ENCODE measurements at places on chromosomes 4 and X. TPM values are rescaled to one million over a fixed set of nuclear protein-coding genes. Genes with fewer than 3 reads are reported as not detected.

CDKL2 gene
- total RNA-seq, result 3.0 TPM

RBMXL3 gene
- total RNA-seq, result not detected

NKX6-1 gene
- 89.6 TPM for total RNA-seq

SPARCL1 gene
- 0.41 TPM for total RNA-seq

FAM133A gene
- total RNA-seq, result 0.11 TPM

PRDM5 gene
- total RNA-seq, result 24.1 TPM

GRCh38 chrX:139932073-139932900 is 566 bp downstream of the ATP11C start:
- DNase-seq, result peak; percentile 61

GRCh38 chrX:135520022-135520552 is 373 bp upstream of the INTS6L start:
- DNase-seq, result no peak

- DNase-seq, result no peak
Measured at GRCh38 chr4:1572521-1572920, 111.6 kb downstream of the FAM53A start.

DNA sequence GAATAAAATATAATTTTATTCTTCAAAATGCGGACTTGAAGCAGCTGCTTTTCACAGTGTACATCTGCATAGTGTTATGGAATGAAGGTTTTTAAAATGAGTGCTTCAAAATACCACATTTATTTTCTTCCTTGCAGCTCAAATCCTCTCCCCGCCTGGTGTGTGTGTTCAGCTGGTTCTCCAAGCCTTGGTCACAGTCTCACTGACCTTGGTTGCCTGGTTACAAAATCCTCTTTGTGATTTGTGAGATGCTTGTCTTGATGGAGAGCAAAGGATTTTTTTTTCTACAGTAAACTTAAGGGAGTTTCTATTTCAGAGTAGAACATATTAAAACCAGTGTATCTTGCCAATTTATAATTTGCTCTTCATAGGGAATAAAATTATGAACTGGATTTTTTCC is 139.2 kb downstream of the PCDH18 start:
- DNase-seq, result no peak

DNA sequence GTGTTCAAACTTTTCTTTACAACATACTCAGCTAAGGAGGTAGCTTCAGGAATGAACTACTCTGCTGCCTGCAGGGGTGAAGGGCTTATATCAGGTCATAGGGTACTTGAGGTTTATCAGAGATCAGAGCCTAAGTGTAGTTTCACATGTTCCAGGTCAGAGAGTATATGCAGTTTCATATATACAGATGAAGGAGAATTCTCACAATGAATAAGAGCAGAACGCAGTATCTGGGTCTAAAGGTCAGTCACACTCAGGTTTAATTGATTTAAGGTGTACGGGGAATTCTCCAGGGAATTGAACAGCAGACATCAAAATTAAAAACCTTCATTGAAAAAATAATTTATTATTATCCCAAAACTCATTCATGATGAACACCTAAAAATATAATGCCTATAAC is 700.6 kb downstream of the TECRL start:
- DNase-seq, result no peak

- no peak for DNase-seq
Measured at GRCh38 chrX:43682726-43683125, 26.6 kb downstream of the MAOA start.

DNA sequence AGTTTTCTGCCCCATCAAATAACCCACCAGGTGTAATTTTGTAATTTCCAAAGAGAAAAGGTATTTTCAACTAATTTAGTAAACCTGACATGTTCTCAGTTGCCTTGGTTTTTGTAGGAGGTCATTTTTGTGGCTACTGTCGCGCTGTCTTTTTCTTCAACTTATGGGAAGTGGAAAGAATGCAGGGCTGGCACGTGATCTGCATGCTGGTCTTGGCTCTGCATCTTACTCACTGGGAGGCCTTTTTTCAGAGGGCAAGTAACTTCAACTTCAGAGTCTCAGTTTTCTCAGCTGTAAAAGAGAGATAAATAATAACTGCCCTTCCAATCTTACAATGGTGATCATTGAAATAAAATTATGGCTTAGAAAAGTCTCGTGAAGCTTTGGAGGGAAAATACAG is 109.9 kb upstream of the SMIM10 start:
- DNase-seq, result no peak

DNA sequence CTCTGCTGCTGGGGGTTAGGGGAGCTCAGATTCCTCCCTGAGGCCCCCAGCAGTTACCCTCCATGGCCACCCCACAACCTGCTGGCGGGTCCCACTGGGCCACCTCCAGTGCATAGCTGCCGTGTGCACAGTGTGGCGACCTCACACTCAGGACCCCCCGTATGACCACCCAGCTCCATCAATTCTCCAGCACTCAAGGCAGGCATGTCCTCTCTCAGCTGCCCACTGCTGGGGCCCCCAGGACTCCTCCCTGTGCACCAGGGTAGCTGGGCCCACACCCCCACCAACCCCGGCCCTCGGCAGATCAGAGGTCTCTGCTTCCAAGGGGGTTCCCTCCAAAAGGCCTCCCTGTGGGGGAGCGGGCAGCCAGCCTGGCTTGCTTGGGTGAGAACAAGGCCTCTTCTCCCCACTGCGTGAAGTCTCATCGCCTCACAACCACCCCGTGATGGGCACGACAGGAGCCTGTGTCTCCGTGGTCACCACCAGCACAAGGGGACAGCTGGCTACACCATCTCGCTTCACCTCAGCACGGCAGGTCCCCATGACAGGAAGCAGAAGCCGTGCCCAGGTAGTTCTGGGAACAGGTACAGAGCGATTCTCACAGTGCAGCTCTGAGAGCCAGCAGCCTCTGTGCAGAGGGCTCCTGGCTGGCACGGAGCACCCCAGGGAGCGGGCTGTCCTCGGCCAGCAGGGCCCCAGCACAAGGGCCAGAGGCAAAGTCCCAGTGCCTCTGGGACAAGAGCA is 4.6 kb upstream of the HAUS3 start:
- DNase-seq, result no peak

GRCh38 chr4:158166701-158167100 is 6.1 kb downstream of the GASK1B start:
- DNase-seq, result no peak

DNA sequence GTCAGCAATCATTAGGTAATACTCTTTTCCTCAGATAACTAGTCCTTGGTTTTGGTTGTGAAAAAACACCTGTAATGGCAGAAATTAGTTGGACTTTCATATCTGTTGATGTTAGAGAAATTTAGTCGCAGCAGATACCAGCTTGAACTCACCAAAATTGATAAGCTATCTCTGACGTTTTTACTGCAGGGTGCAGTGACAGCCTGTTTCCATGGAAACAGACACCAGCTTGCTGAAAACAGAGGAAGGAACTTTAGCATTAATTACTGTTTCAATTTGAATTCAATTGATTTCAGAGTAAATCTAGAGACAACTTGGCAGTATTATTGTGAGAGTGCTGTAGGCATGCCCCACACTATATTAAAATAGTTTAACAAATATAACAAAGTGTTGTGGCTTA is 246.5 kb downstream of the PPP1R2C start:
- DNase-seq, result no peak

- no peak for DNase-seq
Measured at GRCh38 chrX:105909576-105909975, 87.2 kb downstream of the NRK start.

DNA sequence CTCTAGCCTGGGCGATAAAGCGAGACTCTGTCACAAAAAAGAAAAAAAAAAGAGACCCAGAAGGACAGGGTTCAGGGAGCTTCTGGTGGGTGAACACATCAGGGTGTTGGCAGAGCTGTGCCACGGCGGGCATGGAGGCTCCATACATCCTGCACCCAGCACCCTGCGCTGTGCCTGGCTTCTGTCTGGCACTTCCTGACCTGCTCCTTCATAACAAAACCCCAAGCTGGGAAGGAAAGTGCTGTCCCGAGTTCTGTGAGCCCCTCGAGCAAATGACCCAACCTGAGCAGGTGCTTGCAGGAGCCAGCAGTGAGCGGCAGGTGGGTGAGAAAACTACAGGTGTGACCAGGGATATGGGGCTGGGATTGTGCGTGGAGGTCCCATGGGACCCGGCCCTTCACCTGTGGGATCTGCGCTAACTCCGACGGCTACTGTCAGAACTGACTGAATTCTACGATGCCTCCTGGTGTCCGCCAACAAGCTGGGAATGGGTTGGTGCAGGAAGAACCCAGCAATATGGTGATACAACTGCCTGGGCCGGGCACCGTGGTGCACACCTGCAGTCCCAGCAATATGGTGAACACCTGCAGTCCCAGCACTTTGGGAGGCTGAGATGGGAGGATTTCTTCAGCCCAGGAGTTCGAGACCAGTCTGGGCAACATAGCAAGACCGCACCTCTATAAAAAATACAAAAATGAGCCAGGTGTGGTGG is 18.9 kb downstream of the ASMTL start:
- DNase-seq, result no peak

DNA sequence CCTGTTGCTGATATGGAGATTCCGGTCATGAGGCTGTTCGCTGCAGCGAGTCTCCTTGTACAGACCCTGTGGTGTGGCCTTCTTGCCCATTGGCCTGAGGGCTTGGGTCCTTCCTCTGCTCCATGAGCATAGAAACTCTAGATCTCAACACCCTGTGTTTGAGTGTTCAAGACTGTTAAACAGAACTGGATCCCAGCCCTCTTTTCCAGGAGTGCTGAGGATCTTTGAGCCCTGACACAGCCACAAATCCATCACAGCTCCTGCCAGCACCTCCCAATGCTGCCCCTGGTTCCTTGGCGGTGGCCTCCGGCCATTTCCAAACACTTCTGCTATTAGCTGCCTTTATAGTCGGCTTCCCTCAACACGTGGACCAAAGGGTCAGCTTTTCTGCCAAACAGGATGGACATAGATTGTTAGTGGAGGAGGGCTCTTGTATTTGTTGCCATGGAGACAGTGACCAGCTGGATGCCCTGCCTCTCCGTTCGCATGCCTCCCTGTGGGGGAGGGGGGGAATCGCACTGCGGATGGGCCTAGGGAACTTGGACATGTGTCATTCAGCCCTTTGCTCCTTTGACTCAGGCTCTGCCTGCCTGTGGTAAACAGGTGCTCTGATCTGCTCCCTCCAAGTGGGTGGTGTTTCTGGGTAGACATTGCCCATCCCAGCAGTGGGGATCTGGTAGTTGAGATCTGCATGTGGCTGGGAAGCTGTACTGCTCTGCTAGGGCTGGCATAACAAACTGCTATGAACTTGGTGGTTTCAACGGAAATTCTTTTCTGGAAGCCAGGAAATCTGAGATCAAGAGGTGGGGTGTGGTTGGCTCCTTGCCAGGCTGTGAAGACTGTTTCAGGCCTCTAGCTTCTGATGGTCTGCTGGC is 6.9 kb upstream of the WDR1 start:
- no peak for DNase-seq

DNA sequence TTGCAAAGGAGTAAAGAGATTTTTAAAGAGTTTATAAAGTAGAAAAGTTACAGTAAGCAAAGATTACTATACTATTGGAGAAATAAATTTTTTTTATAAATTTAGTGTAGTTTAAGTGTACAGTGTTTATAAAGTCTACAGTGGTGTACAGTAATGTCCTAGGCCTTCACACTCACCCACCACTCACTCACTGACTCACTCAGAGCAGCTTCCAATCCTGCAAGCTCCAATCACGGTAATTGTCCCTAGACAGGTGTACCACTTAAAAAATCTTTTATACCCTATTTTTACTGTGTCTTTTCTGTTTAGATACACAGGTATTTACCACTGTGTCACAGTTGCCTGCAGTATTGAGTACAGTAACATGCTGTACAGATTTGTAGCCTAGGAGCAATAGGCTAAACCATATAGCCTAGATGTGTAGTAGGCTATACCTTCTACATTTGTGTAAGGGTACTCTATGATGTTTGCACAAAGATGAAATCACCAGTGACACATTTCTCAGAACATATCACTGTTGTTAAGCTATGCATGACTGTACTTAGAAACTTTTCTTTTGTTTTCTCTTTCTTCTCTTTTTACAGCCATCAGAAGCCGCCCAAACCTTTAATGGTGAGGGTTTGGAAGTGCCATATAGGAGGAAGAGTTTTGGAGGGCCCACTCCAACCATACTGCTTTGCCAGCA is 11.8 kb upstream of the SH3RF1 start:
- DNase-seq, result no peak

GRCh38 chr4:41299486-41299885 is 42.8 kb downstream of the UCHL1 start:
- no peak for DNase-seq

DNA sequence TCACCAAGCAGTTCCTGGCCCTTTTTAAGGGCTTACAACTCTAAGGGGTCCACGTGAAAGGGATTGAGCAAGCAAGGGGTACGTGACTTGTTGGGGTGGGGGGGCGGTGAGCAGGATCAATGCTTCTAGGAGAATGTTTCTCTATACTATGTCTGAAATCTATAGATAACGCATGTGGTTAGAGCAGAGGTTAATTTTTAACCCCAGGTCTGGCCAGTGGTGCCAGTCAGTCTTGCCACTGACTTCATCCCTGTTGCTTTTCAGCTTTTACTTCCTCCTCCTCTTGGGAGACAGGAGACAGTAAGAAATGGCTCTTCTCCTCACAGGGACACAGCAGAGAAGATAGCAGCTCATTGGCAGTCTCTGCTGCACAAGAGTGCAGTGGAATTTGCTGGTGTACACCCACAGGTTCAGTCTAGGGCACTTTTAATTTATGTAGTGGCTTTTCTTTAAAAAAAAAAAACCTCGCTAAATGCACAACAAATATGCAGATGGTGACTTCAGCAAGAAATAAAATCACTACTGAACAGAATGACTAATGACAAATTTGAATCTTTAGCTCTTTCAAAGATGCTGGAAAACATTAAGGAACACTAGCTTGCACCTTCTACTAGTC is 190.5 kb downstream of the CCNG2 start:
- no peak for DNase-seq

DNA sequence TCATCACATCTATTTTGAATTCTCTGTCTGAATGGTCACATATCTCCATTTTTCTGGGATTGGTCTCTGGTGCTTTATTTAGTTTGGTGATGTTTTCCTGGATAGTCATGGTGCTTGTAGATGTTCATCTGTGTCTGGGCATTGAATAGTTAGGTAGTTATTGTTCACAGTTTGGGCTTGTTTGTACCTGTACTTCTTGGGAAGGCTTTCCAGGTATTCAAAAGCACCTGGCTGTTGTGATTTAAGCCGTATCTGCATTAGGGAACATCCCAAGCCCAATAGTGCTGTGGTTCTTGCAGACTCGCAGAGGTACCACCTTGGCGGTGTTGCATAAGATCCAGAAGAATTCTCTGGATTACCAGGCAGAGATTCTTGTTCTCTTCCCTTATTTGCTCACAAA is 44.6 kb downstream of the COL4A5 start:
- DNase-seq, result no peak
